ENCODE measurements at places on chromosomes 2 and 18.

DNA sequence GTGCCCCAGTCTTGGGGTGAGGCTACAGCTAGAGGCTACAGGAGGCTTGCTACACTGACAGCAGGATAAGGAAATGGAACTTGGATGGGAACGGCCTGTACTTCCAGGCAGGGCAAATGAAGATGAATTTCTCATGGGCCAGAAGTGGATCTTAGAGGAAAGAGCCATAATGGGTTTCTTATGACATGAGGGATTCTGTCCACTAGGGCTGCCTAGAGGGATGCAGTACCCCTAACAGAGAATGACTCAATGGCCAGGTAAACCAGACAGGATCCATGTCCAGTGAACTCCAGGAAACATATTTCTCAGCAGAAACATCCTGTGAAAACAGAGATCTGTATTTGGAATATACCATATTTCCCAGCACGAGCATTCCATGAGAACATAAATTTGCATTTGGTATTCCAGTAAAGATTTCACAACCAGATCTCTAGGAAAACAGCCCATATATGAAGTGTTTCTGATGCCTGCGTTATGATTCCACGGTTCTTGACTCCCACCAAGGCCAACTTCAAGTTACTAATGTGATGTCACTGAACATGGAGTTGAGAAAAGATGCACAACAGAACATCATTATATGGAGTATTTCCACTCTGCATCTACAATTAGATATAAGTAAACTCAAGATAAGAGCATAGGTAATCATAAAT is 11.5 kb upstream of the SLC35F5 start:
- no peak for DNase-seq

- DNase-seq, result no peak
These were observed 742.3 kb upstream of the CELF4 start for GRCh38 chr18:38307914-38308313.

- DNase-seq, result no peak
These were observed 1303.2 kb upstream of the CELF4 start for GRCh38 chr18:38868757-38869156.

GRCh38 chr2:208798698-208799097 is 392.1 kb downstream of the PTH2R start:
- no peak for DNase-seq

- DNase-seq, result no peak
These were observed 405.0 kb downstream of the XIRP2 start for GRCh38 chr2:167293172-167293781.

- no peak for DNase-seq
These were observed 4.6 kb upstream of the RHBDD1 start for GRCh38 chr2:226831266-226831665.

DNA sequence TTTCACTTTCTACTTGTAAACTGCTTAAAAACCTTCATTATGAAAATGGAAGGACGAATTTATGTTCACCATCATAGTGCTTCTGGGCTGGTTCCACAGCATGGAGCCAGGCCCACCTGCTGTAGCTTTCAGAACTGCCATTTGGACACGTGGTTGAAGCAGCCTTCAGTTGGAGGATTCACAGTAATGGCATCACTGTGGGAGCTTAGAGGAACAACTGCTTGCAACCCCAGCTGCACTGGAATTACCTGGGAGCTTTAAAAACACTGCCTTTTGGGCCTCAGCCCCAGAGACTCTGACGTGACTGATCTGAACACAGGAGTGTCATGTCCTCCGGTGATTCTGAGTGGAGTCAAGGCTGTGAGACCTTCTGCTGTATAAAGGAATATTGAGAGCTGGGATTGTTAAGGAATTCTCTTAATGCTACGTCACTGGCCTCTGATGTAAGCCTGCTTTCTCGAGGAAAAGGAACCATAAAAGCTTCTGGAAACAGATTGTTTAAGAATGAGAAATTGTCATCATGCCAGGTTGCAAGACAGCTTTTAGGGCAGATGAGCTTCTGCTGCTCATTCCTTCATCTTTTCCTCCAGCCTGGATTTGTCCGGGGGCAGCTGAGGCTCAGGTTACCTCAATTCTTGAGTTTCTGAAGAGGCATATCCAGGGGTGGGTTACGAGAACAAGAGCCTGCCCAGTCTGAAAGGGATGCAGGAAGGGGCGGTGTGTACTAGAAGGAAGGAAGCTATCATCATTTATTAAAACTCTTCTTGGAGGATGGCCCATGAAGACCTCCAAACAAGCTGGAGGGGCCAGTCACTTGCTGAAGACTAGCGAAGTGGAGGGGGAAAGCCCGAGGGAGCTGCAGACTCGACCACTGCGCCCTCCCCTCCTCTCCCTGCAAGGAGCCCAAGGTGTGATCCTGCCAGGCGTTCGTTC is 1.3 kb upstream of the IL1R1 start:
- DNase-seq, result no peak

- DNase-seq, result no peak
These were observed 131.7 kb downstream of the GCA start for GRCh38 chr2:162475661-162476060.

GRCh38 chr2:44075541-44075940 is 79.8 kb upstream of the LRPPRC start:
- no peak for DNase-seq

DNA sequence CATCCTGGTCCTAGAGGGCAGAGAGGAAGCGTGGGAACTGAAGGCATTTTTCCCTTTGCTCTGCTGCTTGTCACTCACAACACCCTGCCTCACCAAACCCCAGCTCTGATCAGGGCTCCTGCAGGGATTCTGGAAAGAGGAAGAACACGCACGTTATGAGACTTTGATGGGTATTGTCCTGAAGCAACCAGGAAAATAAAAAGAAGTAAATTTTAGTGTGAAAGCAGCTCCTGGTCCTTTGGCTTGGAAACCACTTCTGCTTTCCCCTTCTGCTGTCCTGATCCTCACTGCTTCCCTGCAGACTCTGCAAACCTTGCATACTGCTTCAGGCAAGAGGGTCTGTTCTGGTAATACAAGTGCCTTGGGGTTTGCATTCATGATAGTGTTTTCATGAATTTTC is 164.1 kb downstream of the SLC8A1 start:
- DNase-seq, result no peak

DNA sequence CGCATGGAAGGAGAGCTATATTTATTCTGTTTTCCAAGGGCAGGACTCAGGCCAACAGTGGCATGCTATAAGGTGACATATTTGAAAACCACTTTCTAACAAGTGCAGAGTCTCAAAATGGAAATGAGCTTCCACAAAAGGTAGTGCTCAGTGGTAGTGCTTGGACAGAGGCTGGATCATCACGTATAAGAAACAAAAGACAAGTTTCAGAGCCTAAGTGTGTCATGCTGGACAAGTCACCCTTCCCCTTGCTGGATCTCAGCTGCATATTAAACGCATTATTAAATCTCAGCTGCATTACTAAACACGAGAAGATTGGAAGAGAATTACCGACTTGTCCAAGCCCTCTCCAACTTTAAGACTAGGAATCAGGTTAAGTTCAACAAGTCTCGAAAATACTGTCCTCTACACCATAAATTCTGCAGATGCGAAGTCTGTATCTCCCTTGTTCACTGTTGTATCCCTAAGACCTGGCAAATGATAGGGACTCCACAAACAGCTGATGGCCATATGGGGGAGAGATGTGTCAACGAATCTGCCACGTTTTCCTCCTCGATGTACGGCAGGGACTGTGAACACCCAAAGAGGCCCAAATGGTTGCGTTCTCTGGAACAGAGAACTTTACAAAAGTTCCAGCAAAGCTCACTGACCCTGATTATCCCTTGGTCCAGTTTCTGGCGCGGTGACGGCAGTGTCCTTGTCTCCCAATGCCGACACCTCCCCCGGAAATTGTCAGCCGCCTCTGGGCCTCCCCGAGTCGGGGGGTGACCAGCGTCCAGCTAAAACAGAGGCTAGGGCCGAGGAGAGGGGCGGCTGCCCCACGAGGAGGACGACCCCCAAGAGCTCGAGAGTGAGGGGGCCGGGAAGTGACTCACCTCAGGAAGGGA is 611 bp downstream of the NOL10 start:
- DNase-seq, result peak; percentile 27

- no peak for DNase-seq
These were observed 20.4 kb upstream of the CABLES1 start for GRCh38 chr18:23114911-23115310.

DNA sequence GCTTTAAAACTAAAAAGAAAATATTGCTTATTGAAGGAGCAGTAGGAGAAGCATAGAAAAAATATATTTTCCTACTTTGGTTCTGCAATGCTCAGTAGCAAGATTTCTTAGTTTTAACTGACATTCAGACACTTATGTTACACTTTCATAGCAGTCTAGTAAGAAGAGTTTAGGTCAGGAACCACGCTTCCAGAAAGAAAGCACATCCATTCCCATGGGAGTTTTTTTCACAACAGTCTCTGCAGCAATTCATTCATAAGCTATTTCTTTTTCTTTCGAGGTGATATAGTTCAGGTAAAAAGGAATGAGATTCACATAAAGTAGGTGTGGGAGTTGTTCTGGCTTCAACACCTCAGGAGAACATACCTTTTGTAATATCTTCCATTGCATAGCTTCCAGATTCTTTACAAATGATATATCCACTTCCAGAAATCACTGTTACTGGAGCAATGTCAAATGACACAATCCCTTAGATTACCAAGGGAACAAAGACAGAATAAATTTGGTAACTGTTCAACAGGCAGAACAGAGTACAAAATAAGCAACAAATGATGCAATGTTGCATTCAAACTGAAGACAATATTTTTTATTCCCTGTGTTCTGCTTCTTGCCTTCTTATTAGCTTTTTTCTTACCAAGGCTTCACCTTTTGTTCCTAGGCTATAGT is 95.2 kb upstream of the GULP1 start:
- no peak for DNase-seq

GRCh38 chr18:8424481-8424880 is 184.8 kb upstream of the RAB12 start:
- no peak for DNase-seq

DNA sequence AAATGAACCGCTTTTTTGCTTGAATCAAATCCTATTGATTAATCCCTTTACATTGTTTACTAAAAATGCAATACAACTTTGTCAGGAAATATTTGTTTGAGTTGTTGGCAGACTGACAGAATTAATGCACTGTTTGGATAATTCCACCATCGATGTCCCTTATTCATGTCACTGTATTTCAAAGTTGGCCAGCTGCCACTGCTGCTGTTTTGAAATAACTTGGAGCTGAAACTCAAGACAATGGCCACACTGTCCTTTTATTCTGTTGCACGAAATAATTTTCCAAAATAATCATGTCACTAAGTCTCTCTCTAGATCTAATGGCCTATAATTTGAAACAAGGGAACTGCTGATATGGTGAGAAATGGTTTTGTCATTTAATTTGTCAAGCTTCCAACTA is 55.2 kb upstream of the PAX3 start:
- DNase-seq, result no peak

- DNase-seq, result no peak
These were observed 8.6 kb upstream of the ABCB11 start for GRCh38 chr2:169039702-169040101.

DNA sequence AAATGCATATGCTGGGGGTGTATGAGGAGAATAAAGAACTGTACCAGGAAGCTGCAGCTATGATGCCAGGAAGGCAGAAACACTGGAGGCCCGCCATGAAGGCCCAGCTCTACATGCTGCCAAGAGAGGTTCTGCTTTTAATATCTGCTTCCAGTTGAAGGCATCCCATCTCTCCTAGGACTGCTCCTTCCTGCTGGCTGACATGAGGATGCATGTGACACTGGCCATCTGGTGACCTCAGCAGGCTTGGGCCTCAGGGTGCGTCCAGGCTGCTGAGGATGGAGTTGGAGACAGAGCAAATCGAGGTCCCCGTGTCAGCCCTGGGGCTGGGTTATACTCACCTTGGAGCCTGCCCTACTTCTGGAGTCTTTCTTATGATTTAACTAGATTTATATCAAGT is 49.0 kb downstream of the PSMG2 start:
- no peak for DNase-seq

- no peak for DNase-seq
These were observed 5.0 kb upstream of the CHST10 start for GRCh38 chr2:100422320-100423055.

GRCh38 chr2:226180281-226180884 is 619.2 kb downstream of the IRS1 start:
- DNase-seq, result no peak

DNA sequence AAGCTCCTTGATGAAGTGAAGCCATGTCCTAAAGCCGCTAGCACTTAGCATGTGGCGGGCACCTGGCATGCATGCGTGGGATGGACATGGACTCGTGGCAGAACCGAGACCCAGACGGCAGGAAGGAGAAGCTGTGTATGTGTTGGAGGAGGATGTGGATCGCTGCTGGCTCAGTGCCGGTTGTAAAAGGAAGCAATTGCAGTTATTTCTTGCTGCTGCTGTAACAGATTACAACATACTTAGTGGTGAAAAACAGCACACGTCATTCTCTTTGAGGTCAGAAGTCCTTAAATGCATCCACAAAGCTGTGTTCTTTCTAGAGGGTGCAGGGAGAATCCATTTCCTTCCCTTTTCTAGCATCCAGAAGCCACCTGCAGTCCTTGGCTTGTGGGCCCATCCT is 74.6 kb downstream of the AGAP1 start:
- DNase-seq, result no peak

All from CD4-positive, alpha-beta T cell treated with Interleukin-21 for 1 hour (primary cell).